ENCODE measurements at places on chromosomes 1 and 21. TPM values are rescaled to one million over a fixed set of nuclear protein-coding genes. Genes with fewer than 3 reads are reported as not detected.

GRCh38 chr1:41368366-41368765 is 7.1 kb downstream of the FOXO6 start:
- DNase-seq: no peak
- no peaks in the 10 kb centered on the region for H3K36me3 ChIP-seq

DNA sequence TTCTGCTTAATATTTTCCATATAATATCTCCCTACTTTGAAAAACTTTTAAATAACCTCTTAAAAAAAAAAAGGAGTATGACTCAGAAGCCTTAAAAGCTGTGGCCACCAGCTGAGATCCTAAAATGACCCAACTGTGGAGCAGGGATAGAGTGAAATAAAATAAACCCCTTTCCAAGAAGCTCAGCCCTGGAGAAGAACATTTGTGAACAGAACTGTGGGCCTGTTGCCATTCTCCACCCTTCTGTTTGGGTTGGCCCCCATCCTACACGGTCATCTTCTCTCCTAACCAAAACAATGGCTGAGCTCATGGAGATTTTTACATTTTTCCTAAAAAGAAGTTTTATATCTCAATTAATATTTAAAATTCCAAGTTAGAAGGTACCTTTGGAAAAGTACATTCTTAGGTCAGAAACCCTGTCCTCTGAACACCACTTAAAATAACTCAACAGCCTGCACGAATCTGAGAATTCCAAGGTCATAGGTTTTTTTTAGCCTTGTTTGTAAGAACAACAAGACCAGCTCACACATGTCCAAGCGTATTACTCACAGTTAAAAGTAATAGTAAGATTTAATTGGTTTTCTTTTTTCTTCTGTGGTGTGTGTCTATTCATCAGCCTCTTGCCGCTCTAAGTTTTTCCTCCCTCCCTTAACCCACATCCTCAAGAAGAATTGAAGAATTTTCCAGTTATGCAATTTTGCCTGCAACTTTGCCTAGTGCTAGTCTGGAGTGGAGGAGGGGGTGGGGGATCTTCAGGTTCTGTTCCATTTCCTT is 107.7 kb upstream of the ERRFI1 start:
- DNase-seq: peak; percentile 40
- H3K4me3 ChIP-seq: no peak overlapping the region
- H3K36me3 ChIP-seq: no peaks in the 10 kb centered on the region
- no peaks in the 10 kb centered on the region for H3K27me3 ChIP-seq
- H3K27ac ChIP-seq: peak overlapping the region; percentile 53
- peaks cover 34% of the 10 kb centered on the region for H3K4me1 ChIP-seq

DNA sequence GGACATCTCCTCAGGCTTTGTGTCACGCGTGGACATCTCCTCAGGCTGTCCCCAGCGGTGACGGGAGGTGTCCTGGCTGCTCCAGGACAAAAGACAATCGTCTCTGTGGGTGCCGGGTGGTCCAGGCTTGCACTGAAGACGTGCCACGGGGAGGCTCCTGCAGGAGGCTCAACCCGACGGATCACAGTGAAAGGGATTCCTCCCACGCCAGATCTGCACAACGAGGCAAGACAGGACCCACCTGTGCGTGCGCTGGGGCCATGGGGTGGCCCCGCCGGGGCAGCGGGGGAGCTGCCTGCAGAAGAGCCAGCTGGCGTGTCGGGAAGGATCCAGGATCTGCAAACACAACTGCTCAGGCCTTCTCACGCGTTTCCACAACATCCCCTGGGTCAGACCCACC is 18.8 kb upstream of the ARHGEF16 start:
- H3K27ac ChIP-seq: no peak overlapping the region
- no peak for DNase-seq
- no peak overlapping the region for H3K4me3 ChIP-seq
- H3K27me3 ChIP-seq: peaks cover 65% of the 10 kb centered on the region
- H3K36me3 ChIP-seq: no peaks in the 10 kb centered on the region

DNA sequence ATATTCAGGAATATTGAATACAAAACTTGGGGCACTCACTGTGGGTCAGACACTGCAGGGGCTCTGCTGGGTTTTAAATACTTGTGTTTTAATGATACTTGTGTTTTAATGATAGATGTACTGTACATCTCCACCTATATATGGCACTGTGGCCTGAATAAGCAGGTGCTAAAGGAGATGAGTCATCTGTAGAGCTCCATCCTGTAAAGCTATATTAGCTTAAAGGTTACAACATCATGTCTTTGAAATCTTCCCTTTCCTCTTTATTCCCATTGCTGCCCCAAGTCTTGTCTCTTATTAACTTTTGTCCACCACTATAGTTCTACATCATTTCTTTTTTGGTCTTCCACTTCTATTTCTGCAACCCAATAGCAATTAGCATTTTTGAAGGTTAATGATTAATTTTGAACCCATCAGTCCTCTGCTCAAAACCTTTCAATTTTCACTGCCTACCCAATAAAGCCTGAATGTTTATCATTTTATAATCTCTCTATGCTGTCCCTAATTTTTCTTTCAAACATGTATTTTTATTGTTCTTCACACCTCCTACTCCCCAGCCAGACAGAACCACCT is 113.3 kb upstream of the PTGFR start:
- peaks cover 8% of the 10 kb centered on the region for H3K4me1 ChIP-seq
- no peak overlapping the region for H3K4me3 ChIP-seq
- no peaks in the 10 kb centered on the region for H3K36me3 ChIP-seq
- H3K27me3 ChIP-seq: no peaks in the 10 kb centered on the region

DNA sequence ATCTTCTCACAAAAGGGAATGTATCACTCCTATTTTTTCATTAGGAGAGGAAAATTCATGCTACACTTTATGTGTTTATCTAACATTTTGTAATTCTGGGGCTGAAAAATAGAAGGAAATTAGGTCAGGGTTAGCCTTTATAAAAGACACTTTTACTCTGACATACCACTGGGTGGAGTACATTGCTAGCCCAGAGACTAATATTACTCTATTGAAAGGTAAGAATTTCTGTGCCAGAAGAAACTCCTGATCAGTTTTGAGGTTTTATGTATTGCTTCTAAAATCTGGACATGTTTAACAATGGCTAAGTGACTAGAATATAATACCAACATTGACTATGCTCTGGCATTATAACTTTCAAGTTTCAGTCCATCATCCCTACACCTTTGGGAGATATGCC is 724.6 kb downstream of the USP25 start:
- no peaks in the 10 kb centered on the region for H3K36me3 ChIP-seq
- H3K27me3 ChIP-seq: 0 out of 2 replicates have a peak, but pooled peaks cover 10% of the 10 kb centered on the region
- H3K27ac ChIP-seq: no peak overlapping the region
- no peak for DNase-seq

DNA sequence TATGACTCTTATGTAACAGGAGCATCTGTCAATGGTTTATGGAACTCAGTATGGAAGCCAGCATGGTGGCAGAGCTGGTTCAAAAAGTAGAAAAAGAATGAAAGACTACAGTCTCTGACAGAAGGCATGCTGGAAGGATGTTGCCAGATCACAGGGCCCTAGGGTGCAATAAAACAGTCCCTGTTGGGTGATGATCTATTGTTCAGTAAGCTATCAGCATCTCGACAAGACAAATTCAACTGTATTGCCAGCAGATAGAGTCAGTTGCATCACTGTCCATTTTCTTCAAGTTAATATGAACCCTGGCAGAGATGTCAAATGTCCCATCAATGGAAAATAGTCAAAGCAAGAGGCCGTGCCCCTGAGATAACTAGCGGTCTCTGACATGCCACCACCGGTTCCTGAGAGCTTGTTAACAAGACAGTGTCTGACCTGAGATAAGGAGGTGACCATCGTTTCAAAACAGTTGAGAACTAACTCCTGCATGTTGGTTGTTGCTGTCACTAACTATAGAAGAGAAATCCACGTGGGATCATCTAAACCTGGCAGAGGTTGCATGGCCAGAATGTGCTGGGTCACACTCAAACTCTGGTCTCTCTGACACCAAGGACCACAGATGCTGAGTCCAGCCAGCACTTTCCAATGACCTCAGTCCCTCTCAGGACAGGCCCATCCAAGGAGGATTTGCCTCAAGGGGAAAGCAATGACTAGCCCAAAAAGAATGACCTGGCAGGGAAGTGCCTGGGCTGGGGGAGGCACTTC is 125.9 kb downstream of the RIPK4 start:
- peak; percentile 82 for DNase-seq
- H3K4me1 ChIP-seq: peaks cover 37% of the 10 kb centered on the region
- H3K27me3 ChIP-seq: no peaks in the 10 kb centered on the region
- peak overlapping the region; percentile 28 for H3K4me3 ChIP-seq
- peak overlapping the region; percentile 99 for H3K27ac ChIP-seq

- no peaks in the 10 kb centered on the region for H3K4me1 ChIP-seq
- peak; percentile 40 for DNase-seq
- no peaks in the 10 kb centered on the region for H3K27me3 ChIP-seq
- H3K27ac ChIP-seq: no peak overlapping the region
- H3K4me3 ChIP-seq: no peak overlapping the region
- no peaks in the 10 kb centered on the region for H3K36me3 ChIP-seq
These were observed 729.0 kb upstream of the BRINP3 start for GRCh38 chr1:191206513-191207207.

DNA sequence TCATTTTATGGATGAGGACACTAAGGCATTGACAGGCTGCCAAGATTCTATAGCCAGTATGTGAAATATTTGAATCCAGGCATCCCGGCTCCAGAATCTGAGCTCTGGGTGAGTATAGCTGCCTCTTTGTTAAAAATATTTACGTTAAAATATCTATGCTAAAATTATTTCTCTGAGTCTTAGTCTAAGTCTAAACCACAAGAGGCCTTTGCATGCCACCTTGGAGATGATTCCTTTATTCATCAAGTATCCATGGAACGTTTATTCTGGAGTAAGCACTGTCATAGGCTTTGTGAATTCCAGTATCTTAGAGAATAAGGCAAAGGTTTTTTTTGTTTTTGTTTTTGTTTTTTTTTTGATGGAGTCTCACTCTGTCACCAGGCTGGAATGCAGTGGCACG is 116.4 kb downstream of the GREM2 start:
- no peak overlapping the region for H3K27ac ChIP-seq
- peaks cover 21% of the 10 kb centered on the region for H3K4me1 ChIP-seq
- no peaks in the 10 kb centered on the region for H3K36me3 ChIP-seq
- H3K27me3 ChIP-seq: no peaks in the 10 kb centered on the region

DNA sequence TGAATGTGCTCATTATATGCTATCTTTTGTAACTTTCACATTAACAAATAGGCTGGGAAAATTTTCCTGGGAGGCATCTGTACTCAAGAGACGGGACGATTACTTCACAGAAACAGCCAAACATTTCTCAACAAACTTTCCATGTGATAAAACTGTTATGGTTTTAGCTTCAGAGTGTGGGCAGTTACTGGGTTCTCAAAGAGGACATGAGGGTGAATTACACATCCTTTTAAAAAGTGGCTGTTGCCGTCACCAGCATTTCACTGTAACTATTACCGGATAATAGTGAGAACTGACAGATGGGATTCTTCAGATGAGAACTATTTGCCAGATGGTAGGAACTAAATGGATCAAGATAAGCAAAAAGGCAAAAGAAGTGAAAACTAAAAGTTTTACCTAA is 109.1 kb downstream of the APP start:
- H3K36me3 ChIP-seq: 0 out of 2 replicates have a peak, but pooled peaks cover 6% of the 10 kb centered on the region
- no peaks in the 10 kb centered on the region for H3K4me1 ChIP-seq
- H3K27me3 ChIP-seq: no peaks in the 10 kb centered on the region
- DNase-seq: no peak
- H3K27ac ChIP-seq: no peak overlapping the region
- H3K4me3 ChIP-seq: no peak overlapping the region

DNA sequence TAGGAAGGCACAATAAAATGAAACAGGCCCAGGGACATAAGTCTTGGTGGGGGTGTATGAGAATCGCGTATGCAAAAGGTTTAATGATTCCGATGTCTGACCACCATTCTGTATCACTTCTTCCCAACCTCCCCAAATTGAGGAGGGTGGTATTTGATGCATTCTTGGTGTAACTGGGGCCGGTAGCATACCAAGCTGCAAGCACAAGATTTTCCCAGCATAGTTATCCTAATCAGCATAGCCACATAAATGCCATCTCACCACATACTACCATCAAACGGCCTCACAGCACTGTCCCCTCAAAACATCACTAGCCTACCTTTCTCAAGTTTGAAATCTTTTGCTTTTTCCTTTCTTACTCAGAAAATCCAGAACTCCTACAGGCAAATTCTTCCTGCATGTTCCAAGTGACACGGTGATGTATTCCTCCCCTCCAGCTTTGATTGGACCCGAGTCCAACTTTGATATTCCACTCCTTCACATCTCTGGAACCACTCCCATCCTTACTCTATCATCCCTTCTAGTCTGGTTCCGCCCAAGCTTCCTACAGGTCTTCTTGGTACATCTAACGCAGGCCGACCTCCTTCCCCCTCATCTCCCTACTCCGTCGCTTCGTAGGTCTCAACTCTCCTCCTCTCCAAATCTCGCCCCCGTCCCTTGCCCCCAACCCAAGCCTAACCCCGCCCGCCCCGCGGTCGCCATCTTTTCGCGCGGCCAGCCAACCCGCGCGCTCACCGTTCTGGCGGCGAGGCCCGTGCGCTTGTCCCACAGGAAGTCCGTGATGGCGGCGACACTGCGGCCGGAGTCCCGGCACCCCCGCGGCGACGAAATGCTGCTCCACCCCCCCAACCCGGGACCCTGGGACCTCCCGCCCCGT is 600 bp downstream of the CLK2 start:
- peak overlapping the region; percentile 44 for H3K27ac ChIP-seq
- no peaks in the 10 kb centered on the region for H3K27me3 ChIP-seq
- H3K36me3 ChIP-seq: peaks cover 29% of the 10 kb centered on the region
- H3K4me3 ChIP-seq: peak overlapping the region; percentile 90
- DNase-seq: peak; percentile 46
- H3K4me1 ChIP-seq: peaks cover 16% of the 10 kb centered on the region

GRCh38 chr1:230957580-230957989 is 21.1 kb downstream of the TTC13 start:
- H3K4me1 ChIP-seq: no peaks in the 10 kb centered on the region
- no peaks in the 10 kb centered on the region for H3K27me3 ChIP-seq
- no peak for DNase-seq
- no peak overlapping the region for H3K27ac ChIP-seq
- peaks cover 12% of the 10 kb centered on the region for H3K36me3 ChIP-seq

DNA sequence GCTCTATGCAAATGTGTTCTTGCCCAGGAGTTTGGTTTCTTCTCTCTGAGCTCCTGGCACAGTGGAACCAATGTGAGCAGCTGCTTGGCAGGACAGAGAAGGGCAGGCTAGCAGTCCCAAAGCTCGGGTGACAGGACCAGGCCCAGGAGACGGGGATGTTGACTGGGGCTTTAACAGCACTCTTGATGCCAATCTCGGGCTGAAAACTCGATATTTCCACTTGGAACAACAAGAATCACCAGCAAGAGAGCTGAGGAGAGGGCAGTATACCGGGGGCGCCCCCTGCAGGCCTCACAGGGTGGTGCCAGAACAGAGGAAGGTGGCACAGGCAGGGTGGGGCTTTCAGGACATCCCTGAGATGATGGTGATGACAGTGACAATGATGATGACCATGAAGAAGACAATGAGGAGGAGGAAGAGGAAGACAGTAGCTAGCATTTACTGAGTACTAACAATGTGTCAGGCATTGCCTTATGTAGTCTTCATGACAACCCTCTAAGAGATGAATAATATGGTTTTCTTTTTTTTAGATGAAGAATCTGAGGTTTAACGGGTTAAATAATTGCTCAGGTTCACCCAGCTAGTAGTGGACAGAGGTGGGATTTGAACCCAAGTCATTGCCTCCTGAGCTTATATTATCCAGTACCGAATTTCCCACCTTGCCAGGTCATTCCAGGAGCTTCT is 2.7 kb upstream of the KCNJ9 start:
- H3K27ac ChIP-seq: no peak overlapping the region
- no peak overlapping the region for H3K4me3 ChIP-seq
- DNase-seq: peak; percentile 59
- H3K4me1 ChIP-seq: peaks cover 6% of the 10 kb centered on the region
- peaks cover 48% of the 10 kb centered on the region for H3K27me3 ChIP-seq

SPATA21 gene
- not detected for total RNA-seq

PCSK9 gene
- 6.0 TPM for total RNA-seq

OR2T35 gene
- total RNA-seq: not detected

RHD gene
- total RNA-seq: not detected

KIAA0319L gene
- 26.7 TPM for total RNA-seq

FOXD3 gene
- total RNA-seq: 0.17 TPM
